NCI-H526 treated with DMSO at 0.1 percent for 48 hours (cell line): ENCODE measurements at places on chromosomes 6 and 20.
A peak's percentile ranks its signal among the peaks of the same experiment; 100 is the strongest.

GRCh38 chr6:37134036-37134395, 35.9 kb upstream of the PIM1 start:
- no peak for DNase-seq

DNA sequence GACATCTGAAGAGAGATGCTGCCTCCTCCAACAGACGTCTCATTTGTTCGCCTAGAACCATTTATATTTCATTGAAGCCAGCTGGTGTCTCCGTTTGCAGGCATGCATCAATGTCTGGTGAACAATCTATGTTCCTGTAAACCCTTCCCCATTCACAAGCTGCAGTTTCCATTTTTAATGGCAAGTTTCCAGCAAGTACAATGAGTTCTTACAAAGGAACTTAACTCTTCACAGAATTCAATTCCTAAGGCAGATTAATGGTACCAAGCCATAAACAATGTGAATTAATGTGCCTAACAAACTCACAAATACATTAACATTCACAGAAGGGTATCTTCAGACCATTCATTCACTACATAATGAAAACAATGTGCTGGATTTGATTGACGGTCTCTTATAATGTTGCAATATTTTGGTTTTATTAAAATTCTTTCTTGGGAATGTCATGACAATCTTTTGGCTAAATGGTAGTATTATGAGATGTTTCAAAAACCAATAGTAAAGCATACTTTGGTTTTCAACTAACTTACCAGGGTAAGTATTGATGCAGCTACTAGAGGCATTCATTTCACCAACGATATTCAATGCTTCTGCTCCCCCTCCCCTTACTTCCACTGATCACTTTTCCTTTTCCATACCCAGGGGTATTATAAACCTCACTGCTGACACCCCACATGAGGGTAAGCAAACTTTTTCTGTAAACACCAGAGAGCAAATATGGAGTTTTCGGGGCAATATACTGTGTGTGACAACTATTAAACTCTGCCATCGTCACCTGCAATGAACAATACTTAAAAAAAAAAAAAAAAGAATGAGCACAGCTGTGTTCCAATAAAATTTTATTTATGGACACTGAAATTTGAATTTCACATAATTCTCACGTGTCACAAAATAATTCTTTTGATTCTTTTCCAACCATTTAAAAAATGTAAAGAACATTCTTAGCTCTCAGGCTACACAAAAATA, 4.2 kb downstream of the AKIRIN2 start:
- no peak for DNase-seq

- DNase-seq, result no peak
These were observed 101.9 kb upstream of the MOCS1 start for GRCh38 chr6:40036186-40036585.

DNA sequence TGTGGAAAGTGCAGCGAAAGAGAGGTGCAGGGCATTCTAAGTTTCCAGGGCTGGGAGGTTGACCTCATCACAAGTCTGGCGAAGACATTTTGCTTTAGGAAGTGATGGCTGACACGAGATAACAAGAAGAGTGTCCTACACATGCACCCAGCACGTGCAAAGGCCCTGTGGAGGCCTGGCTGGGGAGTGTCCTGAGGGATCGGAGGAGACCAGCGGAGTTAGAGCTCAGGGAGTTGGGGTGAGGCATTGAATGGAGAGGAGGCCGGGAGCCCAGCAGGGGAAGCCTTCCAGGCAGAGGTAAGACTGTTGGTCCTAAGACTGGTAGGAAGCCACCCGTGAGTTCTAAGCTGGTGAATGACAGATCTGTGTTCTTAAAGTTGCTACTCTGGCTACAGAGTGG, 58.4 kb downstream of the PPP1R14C start:
- no peak for DNase-seq

DNA sequence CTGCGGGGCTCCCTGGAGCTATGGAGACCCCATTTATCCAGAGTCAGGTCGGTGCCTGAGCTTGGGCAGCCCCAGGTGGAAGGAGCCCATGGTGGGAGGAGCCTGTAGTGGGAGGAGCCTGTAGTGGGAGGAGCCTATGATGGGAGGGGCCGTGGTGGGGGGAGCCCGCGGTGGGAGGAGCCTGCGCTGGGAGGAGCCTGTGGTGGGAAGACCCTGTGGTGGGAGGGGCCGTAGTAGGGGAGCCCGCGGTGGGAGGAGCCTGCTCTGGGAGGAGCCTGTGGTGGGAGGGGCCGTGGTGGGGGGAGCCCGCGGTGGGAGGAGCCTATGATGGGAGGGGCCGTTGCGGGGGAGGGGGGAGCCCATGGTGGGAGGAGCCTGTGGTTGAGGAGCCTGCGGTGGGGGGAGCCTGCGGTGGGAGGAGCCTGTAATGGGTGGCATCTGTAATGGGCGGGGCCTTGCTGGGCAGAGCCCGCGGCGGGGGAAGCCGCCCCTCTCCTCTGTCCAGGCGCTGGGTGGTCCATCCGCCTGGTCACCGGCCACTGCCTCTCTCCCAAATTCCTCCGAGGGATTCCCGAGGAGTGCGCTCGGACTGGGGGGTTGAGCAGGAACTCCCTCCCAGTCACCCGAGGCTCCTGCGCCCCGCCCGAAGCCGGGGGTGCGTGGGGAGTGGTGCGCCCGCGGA, 567 bp upstream of the FNDC11 start:
- DNase-seq, result peak; percentile 70
